ENCODE measurements at places on chromosomes 7 and 10.

DNA sequence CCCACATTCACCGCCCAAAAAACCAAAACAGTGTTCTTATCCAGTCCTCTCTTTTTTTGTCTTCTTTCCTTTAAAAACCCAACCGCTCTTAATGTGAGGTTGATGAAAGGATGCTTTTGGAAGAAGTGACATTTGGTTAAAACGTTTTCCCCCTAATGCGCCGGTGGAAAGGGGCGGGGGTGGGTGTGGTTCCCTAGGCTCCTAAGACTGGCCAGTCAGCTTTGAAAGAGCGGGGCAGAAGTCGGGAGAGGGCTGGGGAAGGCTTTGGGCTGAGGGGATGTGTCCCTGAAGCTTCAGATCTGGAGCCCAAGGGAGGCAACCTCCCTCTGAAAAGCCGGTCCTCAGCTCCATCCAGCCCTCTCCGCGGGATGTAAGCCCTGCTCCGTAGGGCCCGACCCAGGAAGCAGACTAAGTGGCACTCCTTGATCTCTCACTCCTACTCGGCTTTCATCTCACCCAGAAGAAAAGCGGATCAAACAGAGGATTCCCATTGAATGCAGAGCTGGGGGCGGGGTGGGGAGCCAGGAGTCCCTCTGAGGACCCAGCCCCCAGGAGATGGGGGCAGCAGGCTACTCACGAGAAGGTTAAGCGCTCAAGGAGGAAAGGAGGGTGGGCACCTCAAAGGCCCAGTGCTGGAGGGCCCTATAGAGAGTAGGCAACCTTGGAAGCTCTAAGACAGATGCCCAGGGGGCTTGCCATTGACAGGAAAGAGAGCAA lies 2.4 kb upstream of the EVX1 start:
- no peak for DNase-seq

DNA sequence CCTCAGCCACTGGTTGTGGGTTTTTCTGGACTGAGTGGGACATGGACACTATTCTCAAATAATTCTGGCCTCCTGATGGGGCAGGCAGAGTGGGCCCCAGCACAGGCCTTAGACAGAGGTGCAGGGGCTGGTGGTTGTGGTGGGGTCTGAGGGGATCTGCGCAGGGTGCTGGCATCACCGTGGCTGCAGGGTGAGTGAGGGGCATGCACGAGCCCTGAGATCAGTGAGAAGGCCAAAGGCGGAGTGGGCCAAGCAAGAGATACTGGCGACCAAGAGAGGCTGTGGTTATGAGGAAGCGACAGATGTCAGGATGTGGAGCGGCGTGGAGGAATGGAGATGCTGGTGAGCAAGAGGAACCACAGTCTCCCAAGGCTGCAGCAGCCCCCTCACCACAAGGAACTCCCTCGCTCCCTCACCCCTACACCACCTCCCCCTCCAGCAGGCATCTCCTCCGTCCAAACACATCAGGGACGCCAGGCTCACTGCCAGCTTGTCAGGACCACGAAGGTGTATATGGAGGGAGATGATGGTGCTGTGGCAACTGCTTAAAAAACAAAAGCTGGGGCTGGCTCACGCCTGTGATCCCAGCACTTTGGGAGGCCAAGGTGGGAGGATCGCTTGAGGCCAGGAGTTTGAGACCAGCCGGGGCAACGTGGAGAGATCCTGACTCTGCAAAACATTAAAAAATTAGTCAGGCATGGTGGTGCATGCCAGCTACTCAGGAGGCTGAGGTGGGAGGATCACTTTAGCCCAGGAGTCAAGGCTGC lies 9.6 kb downstream of the PRF1 start:
- DNase-seq, result peak; percentile 62

DNA sequence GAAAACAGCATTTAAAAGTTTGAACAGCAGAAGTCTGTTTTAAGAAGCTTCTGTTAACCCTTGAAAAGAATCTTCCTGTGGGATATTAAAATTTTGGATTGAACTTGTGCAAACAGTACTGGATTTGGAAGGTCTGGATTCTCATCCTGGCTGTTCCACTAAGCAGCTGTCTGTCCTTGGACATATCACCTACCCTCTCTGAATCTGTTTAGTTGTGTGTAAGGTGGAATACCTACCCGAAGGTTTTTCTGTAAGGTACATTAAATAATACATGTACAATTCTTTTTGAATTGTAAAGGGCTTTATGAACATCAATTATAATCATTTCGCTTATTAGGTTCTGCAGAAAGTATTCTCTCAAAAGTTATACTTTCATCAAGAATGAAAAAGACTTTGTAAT lies 2.2 kb downstream of the PDCD4 start:
- no peak for DNase-seq

GRCh38 chr7:148037044-148037443 lies 553.5 kb upstream of the C7orf33 start:
- DNase-seq, result no peak

DNA sequence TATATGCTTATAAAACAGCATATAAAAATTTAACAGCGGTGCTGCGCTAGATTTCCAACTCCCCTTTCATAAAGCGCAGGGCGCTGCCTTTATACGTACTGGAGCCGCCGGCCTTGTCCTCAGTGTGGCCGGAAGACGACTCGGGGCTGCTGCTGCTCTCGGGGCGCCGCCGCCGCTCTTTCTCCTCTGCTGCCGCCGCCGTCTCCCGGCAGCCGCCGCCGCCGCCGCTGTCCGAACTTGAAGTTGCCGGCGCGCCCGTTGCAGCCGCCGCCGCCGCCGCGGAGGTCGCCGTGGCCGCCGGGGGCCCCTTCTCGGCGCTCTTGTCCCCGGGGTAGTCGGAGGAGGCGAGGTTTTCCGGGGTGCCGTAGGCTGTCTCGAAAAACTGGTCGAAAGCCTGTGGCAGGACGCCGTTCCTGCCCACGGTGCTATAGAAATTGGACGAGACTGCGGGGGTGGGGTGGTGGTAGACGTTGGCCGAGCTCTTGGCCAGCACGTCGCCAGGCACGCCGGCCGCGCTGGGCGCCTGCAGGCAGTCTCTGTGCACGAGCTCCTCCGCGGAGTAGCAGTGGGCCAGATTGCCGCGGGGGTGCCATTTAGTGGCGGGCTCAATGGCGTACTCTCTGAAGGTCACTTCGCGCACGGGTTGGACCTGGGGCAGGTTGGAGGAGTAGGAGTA lies 557 bp downstream of the HOXA11 start:
- DNase-seq, result peak; percentile 80

DNA sequence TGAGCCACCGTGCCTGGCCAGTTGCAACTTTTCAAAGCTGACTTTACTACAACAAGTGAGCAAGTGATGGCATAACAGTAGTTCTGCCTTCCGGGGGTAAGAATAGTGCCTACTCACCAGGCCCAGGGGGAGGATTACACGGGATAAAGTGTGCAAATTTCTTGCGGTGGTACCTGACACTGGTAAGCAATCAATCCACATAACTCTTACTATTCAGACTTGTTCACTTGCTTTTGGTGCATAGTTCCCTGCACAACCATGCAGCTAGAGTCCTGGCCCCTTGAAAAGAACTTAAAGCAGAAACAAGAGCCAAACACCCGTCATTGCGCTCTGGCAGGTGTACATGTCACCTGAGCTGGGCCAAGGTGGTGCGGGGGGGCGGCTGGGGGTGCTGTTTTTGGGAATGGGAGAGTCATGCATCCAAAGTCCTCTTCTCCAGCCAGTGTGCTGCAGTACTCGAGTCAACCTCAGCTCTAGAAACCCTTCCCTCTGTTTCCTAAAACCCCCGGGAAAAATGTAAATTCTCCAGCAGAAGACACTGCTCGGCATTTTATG lies 5.4 kb upstream of the COBL start:
- no peak for DNase-seq

DNA sequence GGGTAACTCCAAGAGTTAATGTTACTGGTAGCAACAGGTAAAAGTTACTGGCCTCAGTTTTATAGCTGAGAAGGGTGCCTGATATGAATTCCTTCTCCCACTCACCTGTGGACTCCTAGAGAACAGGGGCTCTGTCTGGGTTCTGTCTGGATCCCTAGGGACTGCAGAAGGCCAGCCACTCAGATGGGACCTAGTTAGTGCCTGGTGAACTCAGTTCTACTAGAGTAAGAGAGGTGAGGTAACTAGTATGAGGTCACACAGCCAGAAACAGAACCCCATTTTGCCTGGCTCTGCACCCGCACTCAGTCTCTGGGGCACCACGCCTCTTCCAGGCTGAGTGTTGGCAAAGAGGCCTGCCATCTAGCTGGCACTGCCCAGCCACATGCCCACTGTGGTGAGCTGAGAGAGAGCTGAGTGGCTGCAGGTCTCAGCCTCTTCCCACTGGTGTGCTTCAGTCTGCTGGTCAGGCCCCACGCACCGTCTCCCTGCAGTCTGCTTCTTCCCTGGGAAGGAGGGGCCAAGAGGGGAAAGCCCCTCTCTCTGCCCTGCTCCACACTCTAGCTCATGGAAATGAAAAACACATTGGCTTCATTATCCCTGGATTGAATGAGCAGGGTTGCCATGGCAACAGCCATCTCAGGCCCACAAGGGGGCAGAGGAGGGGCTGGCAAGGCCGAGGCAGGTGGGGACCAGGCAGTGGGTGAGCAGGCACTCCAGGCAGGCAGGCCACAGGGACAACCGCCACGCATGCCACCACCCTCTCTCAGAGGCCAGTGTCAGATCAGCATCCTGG lies 110.6 kb downstream of the ZMIZ1 start:
- DNase-seq, result no peak

- no peak for DNase-seq
Measured at GRCh38 chr10:122464586-122464985, 3.2 kb downstream of the HTRA1 start.

- DNase-seq, result no peak
Measured at GRCh38 chr10:77313066-77313750, 324.4 kb downstream of the KCNMA1 start.

- peak; percentile 91 for DNase-seq
Measured at GRCh38 chr10:102072673-102073527, 7.8 kb downstream of the HPS6 start.

DNA sequence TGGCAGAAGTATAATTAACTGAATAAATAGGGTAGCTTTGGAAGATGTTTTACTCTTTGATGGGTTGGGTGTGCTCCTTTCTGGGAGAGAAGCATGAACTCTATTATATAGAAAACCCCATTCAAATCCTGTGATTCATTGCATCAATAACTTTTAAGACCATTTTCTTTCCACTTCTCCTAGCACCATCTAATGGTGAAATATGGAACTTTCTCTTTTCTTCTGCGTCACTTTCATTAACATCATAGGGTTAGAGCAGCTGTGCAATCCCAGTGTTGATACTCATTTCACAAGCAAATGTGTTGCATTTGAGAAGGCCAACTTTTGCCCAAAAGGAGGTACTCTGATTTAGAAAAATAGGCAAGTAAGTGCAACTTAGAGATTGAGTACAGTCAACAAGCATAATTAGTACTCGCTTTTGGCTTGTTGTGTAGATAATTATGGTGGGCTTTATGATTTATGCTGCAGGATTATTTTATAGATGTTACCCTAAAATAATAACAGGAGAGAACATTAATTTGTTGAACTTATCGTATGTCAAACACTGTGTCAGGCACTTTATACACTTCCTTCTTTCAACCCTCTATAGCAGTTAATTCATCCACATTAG lies 92.9 kb downstream of the CPED1 start:
- no peak for DNase-seq

DNA sequence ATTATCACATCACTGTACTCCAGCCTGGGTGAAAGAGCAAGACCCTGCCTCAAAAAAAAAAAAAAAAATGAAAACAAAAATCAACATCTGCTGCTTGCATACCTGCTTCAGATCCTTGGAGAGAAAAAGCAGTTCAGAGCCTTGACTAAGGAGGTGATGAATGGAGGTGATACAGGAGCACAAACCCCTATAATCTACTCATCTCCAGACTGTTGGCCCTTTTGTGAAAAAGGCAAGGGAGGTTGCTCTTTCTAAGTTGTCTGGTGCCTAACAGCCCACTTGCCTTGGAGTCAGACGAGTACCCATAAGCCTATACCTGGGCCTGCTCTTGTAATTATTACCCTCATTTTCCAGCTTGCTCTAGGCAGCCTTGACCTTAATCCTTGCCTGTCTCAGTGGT lies 1.4 kb downstream of the SFXN2 start:
- DNase-seq, result no peak

DNA sequence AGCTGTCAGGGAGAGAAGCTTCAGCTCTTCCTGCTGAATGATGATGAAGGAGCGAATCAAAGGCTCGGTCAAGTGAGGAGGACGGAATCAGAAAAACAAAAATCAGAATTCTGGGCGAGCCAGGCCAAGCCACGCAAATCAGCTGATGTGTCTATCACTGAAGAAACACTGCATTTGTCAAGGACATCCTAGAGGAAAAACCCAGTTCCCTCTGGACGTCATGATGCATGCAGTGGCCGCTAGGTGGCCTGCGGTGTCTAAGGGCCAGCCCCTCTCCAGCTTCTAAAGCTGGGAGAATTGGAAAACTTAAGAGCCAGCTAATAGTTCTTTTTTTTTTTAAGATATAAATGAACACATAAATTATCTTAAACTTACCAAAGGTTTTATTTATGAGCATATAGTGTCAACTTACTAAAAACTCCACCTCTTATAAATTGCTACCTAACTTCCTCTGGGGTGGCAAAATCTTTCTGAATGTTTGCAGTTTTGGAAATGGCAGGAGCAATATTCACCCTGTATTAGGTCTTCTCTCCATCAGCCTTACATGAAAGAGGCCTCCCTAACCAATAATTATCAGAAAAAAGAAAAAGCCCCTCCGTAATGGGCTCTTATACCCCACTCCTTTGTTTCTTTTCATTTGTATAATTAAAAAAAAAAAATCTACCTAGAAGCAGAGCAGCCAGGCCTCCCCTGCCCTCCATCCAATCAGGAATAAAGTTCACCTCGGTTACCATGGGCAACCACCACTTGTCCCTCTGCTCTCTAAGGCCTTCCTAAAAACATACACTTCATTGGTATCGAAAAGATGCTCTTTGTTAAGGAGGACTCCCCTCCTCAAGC lies 186.8 kb downstream of the USP6NL start:
- DNase-seq, result no peak

DNA sequence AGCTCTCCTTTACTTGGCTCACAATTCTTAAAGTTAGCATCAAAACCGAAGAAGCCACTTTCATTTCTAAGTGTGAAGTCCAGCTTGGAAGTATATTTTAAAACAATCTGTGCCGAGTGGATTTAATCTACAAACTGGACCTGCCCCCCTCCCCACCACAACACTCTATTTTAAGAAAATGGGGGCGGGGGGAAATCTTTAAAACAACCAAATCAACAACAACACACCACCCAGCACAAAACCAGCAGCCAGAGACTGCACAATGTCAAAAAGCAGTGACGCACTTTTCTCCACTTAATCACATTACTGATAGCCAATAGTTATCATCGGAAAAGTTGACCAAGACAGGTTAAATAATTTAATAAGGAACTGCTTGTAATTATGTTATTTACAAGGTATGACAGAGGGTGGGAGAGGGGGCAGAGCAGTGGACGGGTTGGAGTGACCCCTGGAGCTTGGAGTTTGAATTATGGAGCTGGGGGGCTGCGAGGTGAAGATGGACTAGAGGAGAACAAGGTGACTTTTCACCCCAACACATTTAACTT lies 2.8 kb downstream of the EBF3 start:
- DNase-seq, result no peak

DNA sequence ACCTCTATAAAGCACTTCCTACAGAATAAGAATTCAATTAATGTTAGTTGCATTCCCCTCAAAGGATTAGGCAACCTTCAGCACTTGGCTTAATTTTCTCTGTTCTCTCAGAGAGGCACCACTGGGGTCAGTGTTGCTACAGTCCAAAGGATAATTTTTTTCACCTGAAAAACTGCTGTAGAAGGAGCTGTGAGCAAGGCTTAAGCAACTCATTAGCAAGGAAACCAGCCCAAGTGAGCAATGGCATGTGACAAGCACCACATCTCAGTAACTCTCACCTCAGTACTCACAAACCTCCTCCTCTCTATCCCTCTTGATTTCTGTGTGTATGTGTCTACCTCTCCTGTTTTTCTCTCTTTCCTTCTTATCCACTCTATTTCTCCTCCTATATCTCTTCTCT lies 55.9 kb downstream of the DGKI start:
- DNase-seq, result no peak

GRCh38 chr7:27453702-27454405 lies 208.8 kb downstream of the HIBADH start:
- DNase-seq, result no peak
